Breast epithelium (tissue), 4 donors: ENCODE measurements at places on chromosomes 4 and X. TPM values are rescaled to one million over a fixed set of nuclear protein-coding genes. Genes with fewer than 3 reads are reported as not detected.
A peak's percentile ranks its signal among the peaks of the same experiment; 100 is the strongest.

DNA sequence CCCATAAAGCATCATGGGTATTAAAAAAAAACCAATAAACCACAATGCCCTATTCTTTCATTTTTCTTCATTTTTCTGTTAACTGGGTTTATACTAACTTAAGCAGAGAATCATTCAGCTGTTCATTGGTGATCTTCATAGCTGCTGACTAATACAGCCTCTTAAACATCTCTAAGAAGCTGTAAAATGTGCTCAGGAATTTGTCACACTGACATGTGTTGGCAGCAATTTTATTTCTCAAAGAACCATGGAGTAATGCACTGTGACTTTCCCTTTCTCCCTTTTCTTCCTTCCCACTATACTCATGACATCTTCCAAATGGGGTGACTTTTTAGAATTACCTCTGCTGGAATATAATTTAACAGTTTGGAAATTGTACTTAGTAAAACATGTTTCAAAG, 315.4 kb downstream of the ANTXR2 start:
- no peak for DNase-seq
- H3K27ac ChIP-seq = no peak overlapping the region
- H3K4me3 ChIP-seq = no peak overlapping the region
- H3K36me3 ChIP-seq = no peaks in the 10 kb centered on the region
- H3K4me1 ChIP-seq = no peaks in the 10 kb centered on the region
- no peaks in the 10 kb centered on the region for H3K27me3 ChIP-seq

DNA sequence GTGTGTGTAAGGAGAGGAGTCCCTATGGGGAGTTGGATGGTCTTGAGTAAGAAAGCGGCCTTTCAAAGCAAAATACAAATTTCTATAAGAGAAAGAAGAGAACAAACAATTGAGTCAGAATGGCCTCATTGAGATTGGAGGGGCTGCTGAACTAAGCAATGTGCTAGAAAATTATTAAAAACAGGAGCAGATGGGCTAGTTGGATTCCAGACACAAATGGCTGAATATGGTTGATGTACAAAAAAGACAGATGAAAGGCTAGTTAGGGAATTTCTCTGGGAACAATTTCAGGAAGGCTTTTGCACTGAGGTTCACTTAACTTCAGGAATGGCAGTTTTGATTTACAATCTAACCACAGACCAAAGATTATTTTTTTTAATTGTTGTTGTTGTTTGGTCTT, 1806.8 kb upstream of the TENM3 start:
- H3K36me3 ChIP-seq = no peaks in the 10 kb centered on the region
- H3K4me1 ChIP-seq = no peaks in the 10 kb centered on the region
- no peak overlapping the region for H3K4me3 ChIP-seq

GRCh38 chr4:141195095-141195707, 25.5 kb upstream of the ZNF330 start:
- no peaks in the 10 kb centered on the region for H3K4me1 ChIP-seq
- H3K4me3 ChIP-seq = no peak overlapping the region
- H3K27me3 ChIP-seq = no peaks in the 10 kb centered on the region
- H3K27ac ChIP-seq = no peak overlapping the region
- DNase-seq = no peak

GRCh38 chr4:72529148-72529822, 39.7 kb downstream of the ADAMTS3 start:
- H3K27me3 ChIP-seq = no peaks in the 10 kb centered on the region
- no peak overlapping the region for H3K4me3 ChIP-seq
- H3K36me3 ChIP-seq = no peaks in the 10 kb centered on the region
- DNase-seq = no peak
- no peaks in the 10 kb centered on the region for H3K4me1 ChIP-seq
- H3K27ac ChIP-seq = no peak overlapping the region

DNA sequence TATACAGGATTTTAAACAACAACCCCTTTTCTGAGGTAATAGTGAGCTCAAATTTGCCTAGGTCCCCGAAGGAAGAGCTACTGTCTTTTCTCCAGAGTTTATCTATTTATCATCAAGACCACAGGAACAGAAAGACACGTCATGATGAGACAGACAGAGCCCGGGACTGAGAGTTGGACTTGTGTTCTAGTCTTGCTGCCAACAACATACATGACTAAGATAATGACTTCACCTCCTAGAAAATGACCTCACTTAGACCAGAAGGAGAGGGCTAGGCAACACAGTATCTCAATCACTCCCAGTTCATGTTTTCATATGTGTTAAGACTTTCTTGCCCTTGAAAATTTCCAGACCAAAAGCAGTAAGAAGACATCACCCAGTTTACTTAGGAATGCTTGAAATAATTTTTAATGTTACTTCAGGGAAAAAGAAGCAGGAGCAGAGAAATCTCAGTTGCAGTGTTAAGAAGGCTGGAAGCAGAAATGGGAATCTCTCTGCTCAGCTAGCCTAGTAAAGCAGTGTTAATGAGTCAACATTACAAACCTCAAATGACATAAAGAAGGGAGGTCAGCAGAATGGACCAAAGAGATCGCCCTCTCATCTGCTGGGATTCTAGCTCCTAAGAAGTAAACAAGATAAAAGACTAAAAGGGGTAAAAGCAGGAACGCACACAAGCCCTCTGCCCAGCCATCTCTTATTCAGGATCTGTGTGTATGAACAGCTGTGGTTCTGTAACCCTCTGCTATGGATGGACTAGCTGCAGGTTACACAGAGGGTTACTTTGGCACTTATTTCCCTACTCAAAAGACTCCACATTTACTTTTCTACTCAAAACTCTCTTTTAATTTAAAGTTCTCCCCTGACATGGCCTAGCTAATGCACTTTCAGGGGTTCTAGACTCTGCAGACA, 24.8 kb downstream of the PDGFC start:
- H3K27me3 ChIP-seq = no peaks in the 10 kb centered on the region
- no peaks in the 10 kb centered on the region for H3K36me3 ChIP-seq
- no peaks in the 10 kb centered on the region for H3K4me1 ChIP-seq
- no peak overlapping the region for H3K4me3 ChIP-seq
- DNase-seq = no peak
- peak overlapping the region; percentile 62 for H3K27ac ChIP-seq

- H3K27me3 ChIP-seq = no peaks in the 10 kb centered on the region
- no peak overlapping the region for H3K27ac ChIP-seq
- no peak overlapping the region for H3K4me3 ChIP-seq
Observed at GRCh38 chrX:18146954-18147353, 73.7 kb downstream of the BEND2 start.

- H3K36me3 ChIP-seq = no peaks in the 10 kb centered on the region
- no peaks in the 10 kb centered on the region for H3K27me3 ChIP-seq
- no peaks in the 10 kb centered on the region for H3K4me1 ChIP-seq
- H3K27ac ChIP-seq = no peak overlapping the region
- H3K4me3 ChIP-seq = no peak overlapping the region
Observed at GRCh38 chrX:5958523-5958922, 270.1 kb downstream of the NLGN4X start.

GRCh38 chrX:50565718-50566117, 95.1 kb upstream of the DGKK start:
- H3K4me1 ChIP-seq = no peaks in the 10 kb centered on the region
- no peak overlapping the region for H3K4me3 ChIP-seq
- H3K36me3 ChIP-seq = no peaks in the 10 kb centered on the region
- H3K27me3 ChIP-seq = no peaks in the 10 kb centered on the region
- no peak for DNase-seq
- no peak overlapping the region for H3K27ac ChIP-seq

- H3K4me3 ChIP-seq = no peak overlapping the region
- no peaks in the 10 kb centered on the region for H3K27me3 ChIP-seq
- no peaks in the 10 kb centered on the region for H3K36me3 ChIP-seq
- H3K4me1 ChIP-seq = no peaks in the 10 kb centered on the region
- DNase-seq = no peak
- H3K27ac ChIP-seq = no peak overlapping the region
Observed at GRCh38 chrX:9635803-9636202, 129.8 kb downstream of the GPR143 start.

GRCh38 chr4:26326791-26327190, 6.0 kb downstream of the RBPJ start:
- H3K36me3 ChIP-seq = no peaks in the 10 kb centered on the region
- no peak overlapping the region for H3K27ac ChIP-seq
- no peaks in the 10 kb centered on the region for H3K4me1 ChIP-seq
- H3K27me3 ChIP-seq = no peaks in the 10 kb centered on the region
- no peak overlapping the region for H3K4me3 ChIP-seq

- H3K27me3 ChIP-seq = no peaks in the 10 kb centered on the region
- no peaks in the 10 kb centered on the region for H3K36me3 ChIP-seq
- no peak overlapping the region for H3K4me3 ChIP-seq
- no peak overlapping the region for H3K27ac ChIP-seq
- DNase-seq = no peak
- H3K4me1 ChIP-seq = no peaks in the 10 kb centered on the region
Observed at GRCh38 chr4:4254199-4254598, 6.2 kb upstream of the TMEM128 start.

DNA sequence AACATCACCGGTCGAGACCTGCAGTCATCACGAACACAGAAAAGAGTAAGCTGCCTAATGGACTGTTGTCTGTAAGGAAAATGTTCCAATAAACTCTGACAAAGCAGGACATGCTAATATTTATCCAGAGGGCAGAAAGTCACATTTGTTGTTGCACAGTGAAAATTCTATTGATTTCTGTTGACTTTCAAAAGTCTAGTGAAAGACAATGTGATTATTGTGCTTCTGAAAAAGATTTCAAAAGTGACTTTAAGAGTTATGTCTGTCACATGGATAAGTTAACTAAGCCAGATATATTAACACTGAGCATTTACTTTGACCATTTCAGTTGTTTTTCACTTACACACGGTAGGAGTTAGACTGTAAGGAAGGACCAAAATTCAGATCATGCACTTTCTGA, 9.3 kb upstream of the RFC1 start:
- DNase-seq = no peak
- no peak overlapping the region for H3K4me3 ChIP-seq
- H3K27ac ChIP-seq = no peak overlapping the region
- no peaks in the 10 kb centered on the region for H3K36me3 ChIP-seq
- no peaks in the 10 kb centered on the region for H3K4me1 ChIP-seq

GRCh38 chr4:185212581-185212980, 3.2 kb downstream of the SNX25 start:
- H3K27ac ChIP-seq = no peak overlapping the region
- no peaks in the 10 kb centered on the region for H3K4me1 ChIP-seq
- no peaks in the 10 kb centered on the region for H3K27me3 ChIP-seq
- no peaks in the 10 kb centered on the region for H3K36me3 ChIP-seq
- H3K4me3 ChIP-seq = no peak overlapping the region
- DNase-seq = no peak

GRCh38 chrX:119775517-119776238, 15.8 kb downstream of the RPL39 start:
- H3K4me1 ChIP-seq = no peaks in the 10 kb centered on the region
- no peak overlapping the region for H3K4me3 ChIP-seq
- DNase-seq = no peak
- no peak overlapping the region for H3K27ac ChIP-seq

DNA sequence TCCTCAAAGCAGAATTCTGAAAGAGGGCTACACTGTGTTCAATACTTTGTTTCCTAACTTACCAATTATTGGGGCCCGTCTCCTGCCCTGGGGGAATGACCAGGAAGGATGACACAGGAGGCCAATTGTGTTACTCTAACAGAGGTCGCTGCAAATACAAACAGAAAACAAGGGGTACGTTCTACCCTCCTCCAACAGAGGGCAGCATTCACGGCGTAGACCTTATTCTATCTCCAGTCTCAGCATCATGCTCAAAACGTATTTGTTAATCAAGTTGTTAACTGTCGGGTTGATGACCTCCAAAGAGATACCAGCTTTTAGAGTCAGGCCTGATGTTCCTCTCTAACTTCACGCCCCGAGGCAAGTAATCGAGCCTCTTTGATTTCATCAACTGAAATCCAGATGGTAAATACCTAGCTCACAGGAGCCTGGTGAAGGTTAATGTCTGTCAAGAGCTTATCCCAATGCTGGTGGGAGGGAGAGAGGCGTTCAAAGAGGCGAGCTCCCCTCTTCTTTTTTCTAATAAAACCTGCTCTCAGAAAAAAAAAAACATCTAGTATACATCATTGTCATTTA, 181.0 kb upstream of the KCNIP4 start:
- DNase-seq = no peak
- no peaks in the 10 kb centered on the region for H3K27me3 ChIP-seq
- H3K36me3 ChIP-seq = no peaks in the 10 kb centered on the region
- H3K4me3 ChIP-seq = no peak overlapping the region
- no peak overlapping the region for H3K27ac ChIP-seq
- no peaks in the 10 kb centered on the region for H3K4me1 ChIP-seq

DNA sequence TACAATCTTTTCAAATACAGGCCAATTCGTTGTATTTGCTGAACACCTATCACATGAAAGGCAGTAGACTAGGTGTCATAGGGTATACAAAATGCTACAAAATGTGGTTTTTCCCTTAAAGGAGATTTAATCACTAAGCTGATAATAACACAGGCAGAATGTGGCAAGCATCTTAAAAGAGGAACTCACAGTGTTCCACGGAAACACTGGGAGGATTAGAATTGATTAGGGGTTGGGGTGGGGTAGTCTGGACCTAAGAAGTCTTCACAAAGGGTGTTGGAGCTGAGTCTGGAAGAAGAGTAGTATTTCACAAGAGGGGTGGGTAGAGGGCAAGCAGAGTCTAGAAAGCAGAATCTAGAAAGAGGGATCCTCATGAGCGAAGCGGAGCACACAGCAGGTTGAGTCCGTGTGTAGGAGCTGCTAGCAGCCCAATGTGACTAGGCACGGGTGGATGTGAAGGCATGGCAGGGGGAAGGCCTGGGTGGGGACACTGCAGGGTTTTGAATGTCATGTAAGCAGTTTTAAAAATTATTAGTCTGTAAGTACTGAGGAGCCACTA, 123.6 kb downstream of the MGST2 start:
- H3K27me3 ChIP-seq = no peaks in the 10 kb centered on the region
- H3K4me3 ChIP-seq = no peak overlapping the region
- H3K27ac ChIP-seq = no peak overlapping the region
- no peaks in the 10 kb centered on the region for H3K4me1 ChIP-seq
- DNase-seq = no peak
- no peaks in the 10 kb centered on the region for H3K36me3 ChIP-seq

- DNase-seq = no peak
- H3K4me3 ChIP-seq = no peak overlapping the region
- no peaks in the 10 kb centered on the region for H3K36me3 ChIP-seq
- H3K27ac ChIP-seq = no peak overlapping the region
- H3K4me1 ChIP-seq = no peaks in the 10 kb centered on the region
Observed at GRCh38 chr4:29852537-29852936, 867.6 kb upstream of the PCDH7 start.

DNA sequence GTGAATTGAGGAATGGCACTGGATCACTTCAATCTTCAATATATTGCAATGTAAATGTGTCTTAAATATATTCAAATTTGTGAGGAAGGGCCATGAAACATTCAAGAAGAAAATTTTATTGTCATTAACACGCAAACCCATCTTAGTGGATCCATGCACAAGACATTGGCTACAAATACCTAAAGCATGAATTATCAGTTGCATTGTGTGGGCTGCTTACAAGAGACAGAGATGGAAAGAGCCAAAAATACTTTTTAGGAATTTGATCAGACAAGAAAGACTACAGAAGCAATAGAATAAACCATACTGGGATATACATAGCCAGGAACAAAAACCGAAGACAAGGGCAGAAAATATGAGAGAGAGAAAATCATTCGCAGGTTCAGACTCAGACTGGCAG, 616.2 kb upstream of the GRIA3 start:
- no peak for DNase-seq
- no peaks in the 10 kb centered on the region for H3K27me3 ChIP-seq
- no peaks in the 10 kb centered on the region for H3K36me3 ChIP-seq
- H3K27ac ChIP-seq = no peak overlapping the region
- H3K4me3 ChIP-seq = no peak overlapping the region
- no peaks in the 10 kb centered on the region for H3K4me1 ChIP-seq

The CABS1 gene
- total RNA-seq = not detected

The PDZD4 gene
- total RNA-seq = 0.80 TPM

The HGFAC gene
- total RNA-seq = 0.59 TPM

The PDLIM3 gene
- 181 TPM for total RNA-seq

The MSX1 gene
- 5.4 TPM for total RNA-seq

The HSFX1 gene
- total RNA-seq = 0.32 TPM

The FRAS1 gene
- 6.6 TPM for total RNA-seq

The PASD1 gene
- total RNA-seq = not detected

The ADAD1 gene
- total RNA-seq = not detected

The NXF2 gene
- not detected for total RNA-seq

The ARMCX1 gene
- 28.5 TPM for total RNA-seq
